ENCODE measurements at places on chromosomes 1 and 21.

- no peak overlapping the region for H3K4me3 ChIP-seq
- H3K27me3 ChIP-seq = peaks cover 30% of the 10 kb centered on the region
- no peak overlapping the region for H3K27ac ChIP-seq
Observed at GRCh38 chr21:29257701-29258100, 41.0 kb upstream of the BACH1 start.

DNA sequence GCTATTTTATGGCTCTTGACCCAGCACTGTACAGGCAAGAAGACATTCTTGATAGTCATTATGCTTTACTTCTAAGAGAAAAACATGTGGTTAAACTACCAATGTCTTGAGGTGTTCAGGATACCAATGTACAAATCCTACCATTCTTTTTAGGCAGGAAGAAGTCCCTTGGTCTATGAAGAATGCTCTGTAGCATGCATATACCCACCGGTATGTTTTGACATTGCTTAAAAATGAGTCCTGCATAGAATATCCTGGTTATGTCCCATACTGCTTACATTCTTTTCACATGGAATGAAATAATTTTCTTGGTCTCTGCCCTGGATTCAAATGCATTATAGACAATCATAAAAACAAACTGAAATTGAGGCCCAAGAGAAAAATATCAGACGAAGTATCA lies 4.8 kb downstream of the KRTAP27-1 start:
- no peak overlapping the region for H3K27ac ChIP-seq
- H3K36me3 ChIP-seq = no peaks in the 10 kb centered on the region
- no peaks in the 10 kb centered on the region for H3K4me1 ChIP-seq
- DNase-seq = no peak

GRCh38 chr1:203632941-203633340 lies 6.3 kb downstream of the ATP2B4 start:
- no peaks in the 10 kb centered on the region for H3K27me3 ChIP-seq
- peaks cover 60% of the 10 kb centered on the region for H3K4me1 ChIP-seq
- no peak overlapping the region for H3K4me3 ChIP-seq
- H3K36me3 ChIP-seq = peaks cover 44% of the 10 kb centered on the region
- no peak for DNase-seq
- H3K27ac ChIP-seq = peak overlapping the region; percentile 26

GRCh38 chr1:28196330-28196729 lies 19.8 kb upstream of the PTAFR start:
- DNase-seq = no peak
- peaks cover 28% of the 10 kb centered on the region for H3K36me3 ChIP-seq
- no peaks in the 10 kb centered on the region for H3K27me3 ChIP-seq

- H3K27me3 ChIP-seq = no peaks in the 10 kb centered on the region
- H3K27ac ChIP-seq = no peak overlapping the region
- no peak for DNase-seq
- H3K36me3 ChIP-seq = no peaks in the 10 kb centered on the region
- H3K4me1 ChIP-seq = no peaks in the 10 kb centered on the region
Observed at GRCh38 chr1:82048596-82048995, 247.9 kb downstream of the ADGRL2 start.

GRCh38 chr1:55990007-55990406 lies 589.4 kb downstream of the PLPP3 start:
- H3K4me3 ChIP-seq = no peak overlapping the region
- H3K27ac ChIP-seq = no peak overlapping the region
- H3K27me3 ChIP-seq = peaks cover 8% of the 10 kb centered on the region
- no peaks in the 10 kb centered on the region for H3K4me1 ChIP-seq
- DNase-seq = no peak

- H3K27ac ChIP-seq = no peak overlapping the region
- DNase-seq = no peak
- H3K36me3 ChIP-seq = peaks cover 2% of the 10 kb centered on the region
- H3K4me3 ChIP-seq = peak overlapping the region; percentile 30
- peaks cover 19% of the 10 kb centered on the region for H3K4me1 ChIP-seq
Observed at GRCh38 chr1:93616221-93616995, 65.2 kb downstream of the BCAR3 start.

GRCh38 chr1:100721526-100722207 lies 2.1 kb downstream of the VCAM1 start:
- no peak overlapping the region for H3K27ac ChIP-seq
- H3K27me3 ChIP-seq = peaks cover 9% of the 10 kb centered on the region
- no peak for DNase-seq
- peak overlapping the region; percentile 23 for H3K4me3 ChIP-seq

DNA sequence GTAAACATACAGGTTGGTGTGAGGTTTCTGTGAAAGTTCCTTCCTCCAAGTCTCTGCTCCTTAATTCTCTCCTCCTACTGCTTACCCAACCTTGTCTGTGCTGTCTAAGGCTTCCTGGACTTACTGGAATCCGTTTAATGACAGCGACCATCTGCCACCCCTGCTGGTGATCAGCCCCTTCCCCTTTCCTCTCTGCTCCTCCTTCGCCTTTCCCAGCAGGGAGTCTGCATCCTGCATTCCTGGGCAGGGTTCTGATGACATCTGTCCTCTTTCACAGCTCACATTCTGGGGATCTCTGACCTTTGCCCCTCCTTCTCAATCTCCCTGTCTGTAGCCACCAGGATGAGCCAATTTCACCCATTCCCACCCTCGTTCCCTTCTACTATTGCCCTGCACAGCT lies 66.5 kb downstream of the KIRREL1 start:
- no peaks in the 10 kb centered on the region for H3K36me3 ChIP-seq
- H3K4me1 ChIP-seq = no peaks in the 10 kb centered on the region
- H3K4me3 ChIP-seq = no peak overlapping the region
- H3K27ac ChIP-seq = no peak overlapping the region
- peaks cover 45% of the 10 kb centered on the region for H3K27me3 ChIP-seq

- no peaks in the 10 kb centered on the region for H3K27me3 ChIP-seq
- peaks cover 58% of the 10 kb centered on the region for H3K4me1 ChIP-seq
- H3K4me3 ChIP-seq = no peak overlapping the region
- no peak overlapping the region for H3K27ac ChIP-seq
- no peak for DNase-seq
- peaks cover 35% of the 10 kb centered on the region for H3K36me3 ChIP-seq
Observed at GRCh38 chr21:34843562-34843961, 174.8 kb downstream of the CLIC6 start.

- H3K4me3 ChIP-seq = no peak overlapping the region
- H3K4me1 ChIP-seq = no peaks in the 10 kb centered on the region
- peaks cover 2% of the 10 kb centered on the region for H3K36me3 ChIP-seq
- DNase-seq = no peak
- H3K27me3 ChIP-seq = no peaks in the 10 kb centered on the region
Observed at GRCh38 chr1:216576234-216576937, 146.8 kb downstream of the ESRRG start.

GRCh38 chr21:32978331-32979270 lies 47.1 kb upstream of the OLIG2 start:
- no peak for DNase-seq
- H3K27me3 ChIP-seq = peaks cover 46% of the 10 kb centered on the region
- no peaks in the 10 kb centered on the region for H3K4me1 ChIP-seq

DNA sequence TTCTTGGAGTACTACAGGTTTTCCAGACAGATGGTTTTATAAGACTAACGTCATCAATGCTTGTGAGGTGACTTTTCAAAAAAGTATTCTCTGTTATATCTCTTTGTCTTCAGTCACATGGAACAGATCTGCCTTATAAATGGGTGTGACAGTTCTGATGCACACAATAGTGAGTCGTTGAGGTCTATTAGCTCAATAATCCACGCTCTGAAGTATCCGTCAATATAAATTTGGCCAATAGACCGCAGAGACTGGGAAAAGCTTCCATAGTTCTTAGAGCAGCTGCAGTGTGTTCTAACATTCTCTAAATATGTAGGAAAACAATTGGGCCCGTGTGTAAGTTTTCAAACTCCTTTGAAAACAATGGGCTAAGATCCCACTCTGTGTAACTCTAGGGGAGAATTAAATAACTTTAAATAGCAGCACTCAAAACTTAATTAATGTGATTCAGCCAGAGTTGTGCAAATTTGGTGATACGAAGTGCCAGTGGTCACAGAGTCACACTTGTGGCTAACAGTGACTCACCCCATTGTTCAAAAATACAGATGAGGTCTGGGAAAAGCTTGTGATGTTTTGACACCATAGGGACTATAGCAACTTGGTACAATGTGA lies 316.0 kb downstream of the LMO4 start:
- H3K27me3 ChIP-seq = peaks cover 28% of the 10 kb centered on the region
- no peak for DNase-seq
- H3K27ac ChIP-seq = no peak overlapping the region
- H3K36me3 ChIP-seq = no peaks in the 10 kb centered on the region

- H3K27me3 ChIP-seq = no peaks in the 10 kb centered on the region
- H3K4me1 ChIP-seq = no peaks in the 10 kb centered on the region
- no peak overlapping the region for H3K4me3 ChIP-seq
- DNase-seq = no peak
- H3K36me3 ChIP-seq = no peaks in the 10 kb centered on the region
Observed at GRCh38 chr1:20493309-20493708, 7.3 kb upstream of the CAMK2N1 start.

GRCh38 chr1:181021811-181022434 lies 747 bp downstream of the STX6 start:
- H3K27ac ChIP-seq = peak overlapping the region; percentile 100
- H3K4me1 ChIP-seq = peaks cover 40% of the 10 kb centered on the region
- H3K4me3 ChIP-seq = peak overlapping the region; percentile 90

DNA sequence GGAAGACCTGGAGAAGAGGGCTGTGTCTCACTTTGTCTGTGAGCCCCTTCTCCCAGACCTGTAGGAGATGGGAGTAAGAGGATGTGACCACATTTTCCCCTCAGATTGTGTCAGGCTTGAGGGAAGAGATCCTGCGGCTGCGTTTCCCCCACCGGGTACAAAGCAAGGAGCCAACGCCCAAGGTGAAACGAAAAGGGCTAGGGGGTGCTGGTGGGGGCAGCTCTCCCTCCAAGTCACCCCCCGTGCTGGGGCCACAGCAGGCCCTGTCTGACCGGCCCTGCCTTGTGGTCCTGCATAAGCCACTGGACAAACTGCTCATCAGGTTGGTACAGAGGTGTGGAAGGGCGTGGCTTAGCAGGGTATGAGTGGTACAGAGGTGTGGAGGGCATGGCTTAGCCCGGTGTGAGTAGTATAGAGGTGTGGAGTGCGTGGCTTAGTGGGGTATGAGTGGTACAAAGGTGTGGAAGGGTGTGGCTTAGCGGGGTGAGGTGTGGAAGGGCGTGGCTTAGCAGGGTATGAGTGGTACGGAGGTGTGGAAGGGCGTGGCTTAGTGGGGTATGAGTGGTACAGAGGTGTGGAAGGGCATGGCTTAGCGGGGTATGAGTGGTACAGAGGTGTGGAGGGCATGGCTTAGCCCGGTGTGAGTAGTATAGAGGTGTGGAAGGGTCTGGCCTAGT lies 30.6 kb downstream of the HYI start:
- H3K27ac ChIP-seq = peak overlapping the region; percentile 2
- H3K4me1 ChIP-seq = peaks cover 11% of the 10 kb centered on the region
- H3K36me3 ChIP-seq = peaks cover 31% of the 10 kb centered on the region
- DNase-seq = no peak
- no peaks in the 10 kb centered on the region for H3K27me3 ChIP-seq

GRCh38 chr1:230333590-230334446 lies 92.3 kb downstream of the PGBD5 start:
- H3K27me3 ChIP-seq = peaks cover 11% of the 10 kb centered on the region
- DNase-seq = no peak
- no peaks in the 10 kb centered on the region for H3K36me3 ChIP-seq

DNA sequence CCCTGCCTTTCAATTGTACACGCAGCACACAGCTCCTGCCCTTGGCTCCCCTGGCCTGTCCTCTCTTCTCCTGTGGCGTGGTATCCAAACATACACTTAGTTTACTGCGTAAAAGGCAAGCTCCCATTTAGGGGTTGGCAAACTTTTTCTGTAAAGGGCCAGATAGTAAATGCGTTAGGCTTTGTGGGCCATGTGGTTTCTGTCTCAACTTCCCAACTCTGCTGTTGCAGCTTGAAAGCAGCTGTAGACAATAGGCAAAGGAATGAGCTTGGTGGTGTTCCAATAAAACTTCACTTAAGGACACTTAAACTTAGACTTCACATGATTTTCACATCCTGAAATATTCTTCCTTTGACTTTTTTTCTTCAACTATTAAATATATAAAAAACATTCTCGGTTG lies 63.3 kb downstream of the RHOU start:
- H3K27ac ChIP-seq = no peak overlapping the region
- H3K4me3 ChIP-seq = no peak overlapping the region
- H3K4me1 ChIP-seq = peaks cover 10% of the 10 kb centered on the region
- no peak for DNase-seq
- H3K36me3 ChIP-seq = no peaks in the 10 kb centered on the region

DNA sequence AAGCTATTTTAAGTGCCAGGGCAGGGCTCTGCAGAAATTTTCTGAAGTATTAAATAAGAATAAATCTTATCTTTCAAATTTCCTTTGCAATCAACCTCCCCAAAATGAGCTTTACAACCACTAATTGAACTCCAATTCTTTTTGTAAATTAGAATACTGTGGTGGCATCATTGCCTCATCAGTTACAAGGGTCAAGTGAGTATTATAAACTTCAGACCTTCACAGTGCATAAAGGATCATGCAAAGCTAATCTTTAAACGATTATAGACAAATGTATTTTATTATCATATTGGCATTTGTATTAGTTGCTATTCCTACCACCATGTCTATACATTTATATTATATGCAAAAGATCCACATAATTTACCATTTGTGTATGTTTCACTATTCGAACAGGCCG lies 7.2 kb downstream of the CHML start:
- H3K4me1 ChIP-seq = peaks cover 15% of the 10 kb centered on the region
- H3K36me3 ChIP-seq = peaks cover 4% of the 10 kb centered on the region
- no peak for DNase-seq
- H3K27me3 ChIP-seq = no peaks in the 10 kb centered on the region
- H3K27ac ChIP-seq = no peak overlapping the region
- H3K4me3 ChIP-seq = no peak overlapping the region

DNA sequence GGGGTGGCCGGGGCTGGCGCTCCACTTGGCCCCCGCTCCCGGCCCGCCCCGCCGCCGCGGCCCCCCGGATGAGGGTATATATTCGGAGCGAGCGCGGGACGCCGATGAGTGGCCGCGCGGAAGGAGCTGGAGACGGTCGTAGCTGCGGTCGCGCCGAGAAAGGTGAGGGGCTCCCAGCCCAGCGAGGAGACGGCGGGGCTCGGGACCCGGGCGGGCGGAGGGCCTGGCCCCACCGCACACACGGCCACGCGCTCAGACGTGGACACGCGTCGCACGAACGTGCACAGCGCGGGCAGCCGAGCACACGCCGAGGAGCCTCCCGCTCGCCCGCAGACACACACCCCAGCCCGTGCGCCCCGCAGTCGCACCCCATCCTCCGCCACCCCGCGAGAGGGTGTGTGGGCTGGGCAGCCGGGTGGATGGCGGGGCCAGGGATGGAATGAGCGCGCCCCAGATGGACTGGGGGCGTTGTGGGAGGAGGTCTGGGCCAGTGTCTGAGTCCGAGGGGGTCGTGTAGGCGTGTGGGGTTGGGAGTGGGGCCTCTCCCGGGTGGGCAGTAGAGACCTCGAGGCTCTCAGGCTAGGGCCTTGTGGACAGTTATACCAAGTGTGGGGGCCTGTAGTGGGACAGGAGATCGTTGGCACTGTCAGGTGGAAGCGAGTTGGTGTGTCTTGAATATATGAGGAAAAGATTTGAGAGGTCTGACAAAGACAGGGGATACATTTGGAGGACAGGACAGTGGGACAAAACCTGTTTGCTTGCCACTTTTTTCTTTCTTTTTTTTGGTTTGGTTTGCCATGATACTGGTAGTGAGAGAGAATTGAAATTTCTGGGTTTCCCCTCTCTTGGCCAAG lies at the start of gene UAP1:
UAP1 (plus strand) TSS at position 107 of the 854 bp plus-strand sequence. CDS start 4,347 bp downstream, outside the sequence.
- DNase-seq = no peak
- peaks cover 22% of the 10 kb centered on the region for H3K36me3 ChIP-seq
- H3K27me3 ChIP-seq = no peaks in the 10 kb centered on the region
- H3K27ac ChIP-seq = peak within 1 kb of the TSS; percentile 96
- H3K4me1 ChIP-seq = peaks cover 44% of the 10 kb centered on the region
- H3K4me3 ChIP-seq = peak within 1 kb of the TSS; percentile 90

Measured in central memory CD8-positive, alpha-beta T cell (primary cell).